ENCODE measurements at places on chromosomes 5 and 9.

GRCh38 chr9:126452106-126452505 is 125.5 kb downstream of the MVB12B start:
- DNase-seq, result no peak

DNA sequence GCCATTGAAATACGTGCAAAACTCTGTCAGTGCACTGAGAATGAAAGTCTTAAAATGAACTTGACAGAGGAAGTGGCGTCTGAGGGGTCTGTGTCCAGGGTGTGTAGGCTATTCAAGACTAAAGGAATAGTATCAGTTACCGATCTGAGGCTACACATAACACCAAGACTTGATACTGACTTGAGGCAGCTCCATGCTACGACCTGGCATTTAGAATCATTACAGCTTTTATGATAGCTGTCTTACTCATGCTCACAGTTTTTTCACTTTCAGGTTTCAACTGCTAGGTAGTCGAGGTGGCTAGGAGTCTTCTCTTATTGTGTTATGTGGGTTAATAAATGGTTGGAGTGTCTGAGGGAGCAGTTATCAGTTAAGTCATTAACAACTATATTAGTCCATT is 92.8 kb upstream of the SLCO6A1 start:
- no peak for DNase-seq

- DNase-seq, result no peak
Measured at GRCh38 chr5:130350131-130350530, 445.9 kb downstream of the CHSY3 start.

DNA sequence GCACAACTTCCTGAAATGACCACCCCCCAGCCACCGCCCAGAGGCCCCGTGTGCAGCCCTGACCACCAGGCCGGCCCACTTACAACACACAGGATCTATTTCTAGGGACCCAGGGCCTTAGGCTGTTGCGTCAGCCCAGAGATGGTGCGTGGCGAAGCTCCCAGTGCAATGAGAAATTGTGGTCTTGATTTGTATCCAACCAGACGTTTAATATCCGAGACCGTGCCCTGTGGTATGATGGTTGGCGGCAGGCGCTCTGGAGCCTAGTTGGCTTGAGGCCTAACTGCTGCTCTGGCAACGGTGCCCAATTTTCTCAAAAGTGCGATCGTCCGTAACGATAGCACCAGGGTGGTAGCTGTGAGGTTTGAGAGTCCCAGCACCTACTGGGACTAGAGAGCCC is 32.6 kb upstream of the SLC6A19 start:
- no peak for DNase-seq

GRCh38 chr5:112616812-112617547 is 120.7 kb upstream of the APC start:
- DNase-seq, result no peak

DNA sequence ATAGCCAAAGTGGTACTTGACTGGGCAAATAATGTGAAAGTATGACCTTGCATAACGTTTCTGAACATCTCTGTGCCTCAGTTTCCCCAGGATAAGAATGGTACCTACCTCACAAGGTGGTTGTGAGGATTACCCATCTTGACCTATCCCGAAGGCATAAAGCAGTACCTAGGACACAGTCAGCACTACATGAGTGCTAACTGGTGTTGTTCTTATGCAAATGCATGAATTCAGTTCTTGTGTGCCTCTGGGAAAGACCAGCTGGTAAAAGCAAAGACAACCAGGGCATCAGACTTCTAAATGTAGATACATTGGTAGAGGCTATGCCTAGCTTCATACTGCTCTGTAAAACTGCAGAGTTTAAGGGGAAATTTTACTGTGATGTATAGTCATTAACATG is 21.8 kb upstream of the TMEM252 start:
- DNase-seq, result no peak

DNA sequence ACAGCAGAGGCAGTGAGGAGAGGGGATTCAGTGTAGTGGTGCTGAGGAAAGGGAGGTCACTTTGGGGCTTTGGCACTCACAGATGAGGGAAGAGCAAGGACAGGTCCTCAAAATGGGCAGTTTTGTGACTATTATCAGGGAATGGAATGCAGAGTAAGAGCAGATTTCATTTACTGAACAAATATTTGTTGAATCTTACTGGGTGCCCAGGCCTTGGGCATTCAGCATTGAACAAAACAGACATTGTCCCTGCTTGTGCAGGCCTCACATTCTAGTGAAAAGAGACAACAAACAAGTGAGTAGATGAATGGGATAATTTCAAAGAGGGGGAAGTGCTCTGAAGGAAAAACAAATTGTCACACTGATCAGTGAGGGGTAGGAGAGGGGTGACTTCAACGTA is 404.1 kb downstream of the DMRT2 start:
- no peak for DNase-seq

DNA sequence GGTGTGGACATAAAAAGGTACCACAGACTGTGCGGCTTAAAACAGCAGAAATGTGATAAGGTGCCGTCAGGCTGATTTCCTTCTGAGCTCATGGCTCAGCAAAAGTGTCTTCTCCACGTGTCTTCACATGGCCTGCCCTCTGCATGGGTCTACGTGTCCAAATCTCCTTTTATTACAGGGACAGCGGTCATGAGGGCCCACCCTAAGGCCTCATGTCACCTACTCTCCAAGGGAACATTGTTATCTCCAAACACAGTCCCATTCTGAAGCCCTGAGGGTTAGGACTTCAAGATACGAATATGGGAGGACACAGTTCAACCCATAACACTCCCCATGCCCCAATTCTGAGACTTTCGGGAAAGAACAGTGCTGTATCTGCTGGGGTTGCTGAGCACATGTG is 35.2 kb downstream of the COL23A1 start:
- no peak for DNase-seq

- no peak for DNase-seq
Measured at GRCh38 chr5:139027150-139027549, 152.0 kb upstream of the LRRTM2 start.

Data from stimulated activated CD8-positive, alpha-beta memory T cell treated with anti-CD3 and anti-CD28 coated beads, Interleukin-4, amount 100 ng/mL, for 24 hours (primary cell).